ENCODE measurements at places on chromosomes 6 and 20. TPM values are rescaled to one million over a fixed set of nuclear protein-coding genes. Genes with fewer than 3 reads are reported as not detected.

The PRR18 gene
- total RNA-seq: not detected

The KCNS1 gene
- total RNA-seq: 0.48 TPM

The MRPS10 gene
- total RNA-seq: 40.7 TPM

The ZKSCAN8 gene
- total RNA-seq: 14.8 TPM

DNA sequence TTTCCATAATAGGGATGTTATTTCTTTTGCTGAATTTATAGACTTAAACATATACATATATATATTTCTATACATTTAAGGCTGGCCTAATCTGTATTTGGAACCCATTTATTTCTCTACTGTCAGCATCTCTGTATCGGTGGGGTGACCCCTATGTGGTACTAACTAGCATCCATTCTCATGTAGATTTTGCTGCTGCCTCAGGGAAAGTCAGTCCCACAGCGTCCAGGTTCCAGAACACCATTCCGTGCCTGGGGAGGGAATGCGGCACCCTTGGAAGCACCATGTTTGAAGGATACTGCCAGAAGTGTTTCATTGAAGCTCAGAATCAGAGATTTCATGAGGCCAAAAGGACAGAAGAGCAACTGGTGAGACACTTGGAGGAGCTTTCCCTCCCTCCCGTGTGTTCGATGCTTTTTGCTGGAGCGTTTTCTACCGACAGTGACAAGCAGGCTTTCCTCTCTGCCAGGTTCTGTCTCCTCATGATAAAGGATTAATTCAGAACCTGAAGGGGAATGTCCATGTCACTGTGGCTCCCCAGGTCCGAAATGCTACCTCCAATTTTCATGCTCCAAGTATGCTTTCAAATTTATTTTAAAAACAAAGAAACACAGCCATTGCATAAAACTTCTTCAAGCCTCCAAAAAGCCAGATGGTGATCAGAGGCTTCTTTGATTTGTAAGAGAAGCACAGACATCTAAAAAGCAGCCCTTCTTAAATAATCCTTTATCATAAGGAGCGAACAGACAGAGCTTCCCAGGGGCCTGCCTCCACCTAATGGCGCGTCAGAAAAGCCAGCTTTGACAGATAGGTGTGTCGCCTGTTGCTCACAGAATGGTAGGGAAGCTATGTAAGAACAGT, 13.1 kb downstream of the TNFAIP3 start:
- DNase-seq: no peak

DNA sequence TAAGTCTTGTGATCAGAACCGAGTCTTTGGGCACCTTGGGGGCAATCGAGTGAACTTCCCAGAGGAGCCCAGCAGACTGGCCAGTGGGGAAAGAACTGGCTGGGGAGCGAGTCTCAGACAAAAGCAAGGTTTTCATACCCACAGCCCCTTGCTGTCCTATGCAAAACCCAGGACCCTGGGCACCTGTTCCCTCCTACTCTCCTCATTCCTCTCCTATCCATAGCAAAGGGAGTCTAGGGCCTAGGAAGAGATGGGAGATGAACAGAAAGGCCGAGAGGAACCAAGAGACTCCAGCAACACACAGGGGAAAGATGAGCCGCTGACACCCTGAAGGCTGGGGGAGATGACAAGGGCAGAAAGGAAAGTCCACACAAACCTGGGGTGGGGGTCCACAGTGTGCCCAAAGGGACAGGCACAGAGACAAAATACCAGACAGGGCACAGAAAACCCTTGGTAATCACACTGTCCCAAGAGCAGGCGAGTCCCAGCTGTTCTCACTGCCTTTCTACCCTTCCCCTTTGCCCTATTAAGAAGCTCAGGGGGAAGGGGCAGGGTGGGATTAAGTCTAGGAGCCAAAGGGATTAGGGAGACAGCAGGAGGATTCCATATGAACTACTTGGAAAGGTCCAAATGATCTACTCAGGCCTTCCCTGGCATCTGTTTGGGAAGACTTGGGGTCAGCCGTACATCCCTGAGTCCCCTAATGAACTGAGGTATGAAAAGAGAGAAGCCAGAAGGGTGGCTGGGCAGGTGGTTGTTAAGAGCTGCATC, 6.5 kb downstream of the PPP1R18 start:
- DNase-seq: peak; percentile 13

DNA sequence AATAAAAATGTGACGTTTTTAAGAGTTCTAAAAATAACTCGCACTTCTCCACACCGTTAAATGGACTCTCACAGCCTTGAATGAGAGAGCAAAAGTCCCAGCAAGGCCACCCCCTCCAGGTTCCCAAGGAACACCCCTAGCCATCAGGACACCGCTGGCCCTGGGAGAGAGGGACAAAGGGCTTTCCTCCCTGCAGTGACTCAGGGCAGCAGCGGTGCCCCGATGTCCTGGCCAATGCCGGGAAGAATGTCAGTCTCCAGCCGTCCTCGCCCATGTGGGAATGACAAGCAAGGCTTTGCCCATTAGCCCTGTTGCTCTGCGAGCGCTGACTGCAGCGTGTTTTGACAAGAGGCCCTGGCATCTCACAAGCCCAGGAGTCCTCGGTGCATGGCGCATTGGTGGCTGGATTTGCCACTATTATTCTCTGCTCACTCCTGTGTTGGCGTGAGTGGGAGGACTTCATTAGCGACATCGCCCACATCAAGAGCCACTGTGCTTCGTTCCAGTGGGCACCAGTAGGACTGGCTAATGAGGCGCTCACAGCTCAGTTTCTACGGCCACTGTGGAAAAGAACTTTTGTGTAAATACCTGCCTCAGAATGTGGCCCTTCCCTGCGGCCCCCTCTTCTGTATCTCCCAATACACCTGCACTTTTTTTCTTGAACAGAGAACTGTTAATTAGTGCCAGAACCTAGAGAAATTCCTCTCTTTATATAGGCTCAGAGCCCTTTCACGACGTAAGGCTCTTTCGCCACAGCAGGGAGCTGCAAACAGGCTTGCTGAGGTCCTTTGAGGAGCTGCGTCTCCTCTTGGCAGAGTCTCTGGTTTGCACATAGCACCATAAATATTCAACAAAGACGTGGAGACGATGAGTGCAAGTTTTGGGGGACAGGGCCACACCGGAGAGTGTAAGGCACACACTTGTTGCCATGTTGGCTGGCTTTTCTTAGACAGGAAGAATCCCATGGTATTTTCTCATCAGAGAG, 336.6 kb downstream of the TAF4 start:
- DNase-seq: no peak

- DNase-seq: no peak
Measured at GRCh38 chr20:12925863-12926793, 82.6 kb upstream of the SPTLC3 start.

DNA sequence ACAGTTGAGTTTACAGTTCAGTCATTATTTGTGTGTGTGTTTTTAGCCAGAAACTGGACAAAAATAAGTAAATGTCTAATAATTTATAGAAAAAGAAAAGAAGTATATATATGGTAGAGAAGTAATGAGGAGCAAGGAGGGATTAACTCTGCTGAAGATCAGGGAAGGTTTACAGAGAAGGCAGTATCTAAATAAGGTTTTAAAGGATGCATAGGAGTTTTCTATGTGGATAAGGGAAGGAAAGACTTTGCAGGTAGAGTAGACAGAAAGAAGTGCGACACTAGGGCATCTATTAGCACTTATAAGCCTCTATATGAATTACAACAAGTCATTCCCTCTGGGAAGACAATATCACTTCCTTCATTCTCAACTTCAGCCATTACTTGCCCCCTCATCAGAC, 34.3 kb downstream of the ISM1 start:
- DNase-seq: no peak

DNA sequence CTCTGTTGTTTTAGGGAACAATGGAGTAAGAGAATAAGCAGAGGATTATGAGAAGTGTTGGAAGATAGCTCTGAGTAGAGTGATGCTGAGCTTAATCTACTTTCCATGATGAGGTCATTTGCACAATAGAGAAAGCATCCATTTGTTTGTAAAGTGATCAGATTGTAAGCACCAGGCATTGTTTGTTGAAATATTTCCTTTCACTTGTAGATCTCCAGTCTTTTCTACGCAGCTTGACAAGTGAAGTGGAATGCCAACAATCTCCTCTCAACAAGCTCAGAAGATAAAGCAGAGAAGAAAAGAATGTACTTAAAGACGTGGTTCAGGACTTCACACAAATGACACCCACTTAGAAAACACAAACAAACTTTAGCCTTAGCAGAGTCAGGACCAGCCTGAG, 80.1 kb upstream of the MARCKS start:
- no peak for DNase-seq

DNA sequence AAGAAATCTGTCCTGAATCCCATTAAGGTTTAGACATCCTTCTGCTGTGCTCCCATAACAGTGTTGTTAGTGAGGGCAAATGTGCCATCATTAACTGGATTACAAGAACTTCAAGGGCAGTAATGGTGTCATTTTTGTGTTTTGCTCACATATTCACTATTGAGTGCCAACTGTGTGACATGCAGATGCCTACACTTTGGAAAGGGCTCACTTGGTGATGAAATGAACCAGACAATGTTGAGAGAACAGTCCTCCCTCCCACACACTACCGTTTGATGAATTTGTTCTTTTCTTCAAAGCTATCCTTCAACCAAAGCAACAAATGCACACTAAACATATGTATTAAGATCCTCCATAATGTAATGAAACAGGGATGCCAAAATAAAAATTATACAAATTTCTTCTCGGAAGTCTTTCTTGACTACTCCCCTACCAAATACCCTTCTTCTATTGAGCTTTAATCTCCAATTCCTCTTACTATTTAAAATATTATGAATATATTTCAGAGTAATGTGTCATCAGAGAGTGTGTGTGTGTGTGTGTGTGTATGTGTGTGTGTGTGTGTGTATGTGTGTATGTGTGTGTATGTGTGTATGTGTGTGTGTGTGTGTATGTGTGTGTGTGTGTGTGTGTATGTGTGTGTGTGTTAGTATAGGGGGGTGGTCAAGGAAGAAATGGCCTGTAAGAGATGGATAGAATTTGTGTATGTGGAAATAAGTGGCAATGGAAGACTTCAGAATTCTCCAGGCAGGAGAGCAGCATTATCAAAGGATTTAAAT, 92.3 kb upstream of the ENPP5 start:
- no peak for DNase-seq

DNA sequence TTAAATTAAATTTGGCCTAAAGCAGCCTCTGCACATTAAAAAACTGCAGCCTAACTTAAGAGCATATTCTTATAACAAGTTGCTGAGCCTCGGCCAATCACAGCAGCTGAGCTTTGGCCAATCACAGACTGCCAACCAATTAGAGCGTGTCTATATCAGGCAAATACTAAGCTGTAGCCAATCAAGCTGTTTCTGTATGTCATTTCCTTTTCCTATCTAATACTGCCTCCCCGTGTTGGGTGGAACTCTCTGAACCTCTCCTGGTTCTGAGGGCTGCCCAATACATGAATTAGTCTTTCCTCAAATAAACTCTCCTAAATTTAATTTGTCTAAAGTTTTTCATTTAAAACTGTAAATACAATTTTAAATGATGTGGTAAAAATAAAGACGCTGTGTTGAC, 3.9 kb upstream of the TMEM244 start:
- no peak for DNase-seq

GRCh38 chr6:18261877-18262276, 2.5 kb downstream of the DEK start:
- no peak for DNase-seq

DNA sequence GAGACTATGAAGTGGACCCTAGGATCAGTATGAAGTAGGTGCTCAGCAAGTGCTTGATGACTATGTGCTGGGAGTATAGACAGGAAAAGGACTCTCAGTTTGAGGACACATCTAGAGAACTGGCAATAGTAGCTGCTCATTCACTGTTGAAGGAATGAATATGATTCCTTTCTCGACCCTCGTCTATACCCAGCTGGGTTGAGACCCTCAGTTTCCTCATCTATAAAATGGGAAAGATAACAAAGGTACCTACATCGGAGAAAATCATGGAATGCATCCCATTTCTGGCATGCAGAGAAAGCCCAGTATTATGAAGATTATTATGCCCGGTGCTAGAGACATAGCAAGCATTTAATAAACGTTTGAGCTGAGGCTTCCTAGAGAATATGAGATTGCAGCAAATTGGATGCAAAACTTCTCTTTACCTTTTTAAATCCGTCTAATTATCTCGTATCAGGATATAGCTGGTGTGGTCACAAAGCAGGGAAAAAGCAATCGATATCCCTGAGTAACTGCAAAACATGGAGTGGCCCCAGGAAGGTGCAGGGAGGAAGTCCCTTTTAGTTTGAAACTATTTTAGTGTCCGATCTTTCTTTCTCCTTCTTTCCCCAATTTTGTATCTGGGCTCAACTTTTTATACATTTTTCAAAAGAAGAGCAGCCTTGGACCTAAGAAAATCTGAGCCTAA, 2.8 kb upstream of the PCK1 start:
- DNase-seq: no peak

GRCh38 chr20:13953227-13953626, 37.2 kb downstream of the SEL1L2 start:
- DNase-seq: no peak

DNA sequence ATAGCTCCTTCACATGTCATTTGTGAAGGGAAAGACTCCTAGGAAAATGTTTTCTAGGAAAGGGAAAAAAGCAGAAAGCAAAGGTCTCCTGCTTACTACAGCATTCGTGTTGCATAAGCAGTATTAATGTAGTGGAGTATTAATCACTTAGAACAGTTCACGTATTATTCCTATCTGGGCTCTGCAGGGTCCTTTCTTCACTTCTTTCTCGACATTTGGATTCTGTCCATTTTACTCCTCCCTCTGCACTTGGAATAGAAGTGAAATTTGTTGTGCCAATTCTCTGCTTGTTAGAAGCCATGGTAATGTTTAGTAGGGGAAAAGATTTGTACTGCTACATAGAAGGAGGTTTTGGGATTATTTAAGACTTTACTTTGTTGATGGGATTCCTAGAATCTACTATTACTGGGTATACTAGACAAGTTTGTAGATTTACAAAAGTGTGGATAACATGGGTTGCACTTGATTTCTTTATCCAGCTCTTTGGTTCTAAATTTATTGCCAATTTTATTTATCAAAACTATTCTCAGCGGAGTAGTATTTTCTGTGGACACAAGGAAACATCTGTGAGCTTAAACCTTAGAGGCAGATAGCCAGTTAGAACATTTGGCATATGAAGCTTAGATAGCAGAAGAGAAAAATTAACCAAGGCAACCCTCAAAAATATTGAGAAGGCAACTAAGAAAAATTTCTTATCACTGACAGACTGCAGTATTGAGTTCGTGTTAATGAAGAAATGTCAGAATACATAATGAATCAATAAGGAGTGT, 108.4 kb upstream of the ESR1 start:
- no peak for DNase-seq

- DNase-seq: no peak
Measured at GRCh38 chr20:1824834-1825233, 70.4 kb upstream of the SIRPA start.

GRCh38 chr20:39144757-39145156, 182.6 kb downstream of the DHX35 start:
- DNase-seq: no peak

Data from activated naive CD4-positive, alpha-beta T cell treated with anti-CD3 and anti-CD28 coated beads for 36 hours (primary cell).